ENCODE measurements at places on chromosomes 1 and 21.

- DNase-seq, result no peak
Measured at GRCh38 chr1:25256578-25256965, 9.3 kb upstream of the RSRP1 start.

- no peak for DNase-seq
Measured at GRCh38 chr1:19338323-19338762, 26.2 kb downstream of the SLC66A1 start.

DNA sequence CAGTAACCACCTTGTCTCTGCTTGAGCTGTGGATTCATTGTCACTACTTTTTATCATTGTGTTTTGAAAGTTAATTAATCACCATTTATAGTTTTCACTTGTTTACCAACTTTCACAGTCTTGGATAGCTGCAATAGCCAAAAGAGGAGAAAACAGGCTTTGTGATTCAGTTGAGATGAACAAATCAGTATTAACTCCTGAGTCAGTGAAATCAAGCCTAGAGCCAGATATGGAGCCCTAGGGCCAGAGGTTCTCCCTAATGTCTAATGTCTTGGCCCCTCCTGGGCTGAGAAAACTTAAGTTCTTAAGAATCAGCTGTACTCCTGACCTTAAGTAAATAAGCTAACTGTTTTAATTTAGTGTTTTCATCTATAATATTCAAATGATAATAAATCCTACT is 228.8 kb downstream of the DNM3 start:
- DNase-seq, result no peak

GRCh38 chr1:25727635-25728286 is 72.2 kb upstream of the SELENON start:
- no peak for DNase-seq

DNA sequence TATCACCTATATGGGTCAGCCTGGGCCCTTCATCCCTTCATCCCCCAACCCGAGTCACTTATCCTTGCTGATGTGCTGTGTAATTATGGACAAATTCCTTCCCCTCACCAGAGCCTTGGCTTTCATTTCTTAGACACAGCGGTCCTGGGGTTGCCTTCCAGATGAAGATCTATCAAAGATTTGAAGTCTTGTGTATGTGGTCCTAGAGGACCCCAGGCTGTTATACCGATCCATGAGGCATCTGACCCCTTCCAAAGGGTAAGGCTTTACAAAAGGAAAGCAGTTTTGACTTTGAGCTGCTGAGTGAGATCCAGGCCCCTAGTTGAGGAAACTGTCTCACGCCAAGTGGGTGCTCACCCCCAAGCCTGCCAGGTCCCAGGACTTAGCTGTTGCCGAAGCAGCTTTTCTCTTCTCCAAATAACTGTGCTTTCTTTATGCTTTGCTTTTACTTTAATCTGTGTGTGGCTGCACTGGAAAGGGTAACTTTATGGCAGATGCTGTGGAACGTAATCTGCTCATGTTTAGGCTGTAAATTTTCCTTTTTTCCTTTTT is 37.6 kb downstream of the MAN1C1 start:
- no peak for DNase-seq

GRCh38 chr1:183958958-183959357 is 78.6 kb downstream of the COLGALT2 start:
- DNase-seq, result no peak

DNA sequence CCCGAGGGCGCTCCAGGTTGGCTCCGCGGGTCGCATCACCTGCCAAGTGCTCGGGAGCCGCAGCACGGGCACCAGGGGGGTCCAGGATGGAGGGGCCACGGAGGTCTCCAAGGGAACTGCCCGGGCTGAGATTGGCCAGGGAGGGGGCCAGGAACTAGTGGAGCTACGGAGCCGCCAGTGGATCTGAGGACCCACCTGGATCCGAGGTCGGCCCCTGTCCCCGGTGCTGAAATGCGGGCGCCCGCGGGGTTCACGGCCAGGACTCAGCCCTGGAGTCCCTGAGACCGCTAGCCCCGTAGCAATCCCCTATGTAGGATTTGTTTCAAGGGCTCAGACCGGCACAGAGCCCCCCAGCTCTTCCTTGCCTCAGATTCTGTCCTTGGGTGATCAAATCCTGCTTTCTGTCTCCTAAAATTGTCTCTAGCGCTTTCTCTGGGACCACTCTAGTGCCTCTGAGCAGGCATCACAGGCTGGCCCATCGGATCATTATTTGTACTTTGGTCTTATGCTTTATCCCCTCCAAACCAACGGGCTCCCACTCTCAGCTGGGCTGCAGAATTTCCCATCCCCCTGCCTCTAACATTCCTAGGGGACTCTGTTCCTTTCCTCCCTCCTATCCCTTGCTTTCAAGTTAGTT is 27.3 kb downstream of the KIAA2013 start:
- no peak for DNase-seq

GRCh38 chr1:159983681-159984080 is 29.6 kb upstream of the SLAMF9 start:
- no peak for DNase-seq

DNA sequence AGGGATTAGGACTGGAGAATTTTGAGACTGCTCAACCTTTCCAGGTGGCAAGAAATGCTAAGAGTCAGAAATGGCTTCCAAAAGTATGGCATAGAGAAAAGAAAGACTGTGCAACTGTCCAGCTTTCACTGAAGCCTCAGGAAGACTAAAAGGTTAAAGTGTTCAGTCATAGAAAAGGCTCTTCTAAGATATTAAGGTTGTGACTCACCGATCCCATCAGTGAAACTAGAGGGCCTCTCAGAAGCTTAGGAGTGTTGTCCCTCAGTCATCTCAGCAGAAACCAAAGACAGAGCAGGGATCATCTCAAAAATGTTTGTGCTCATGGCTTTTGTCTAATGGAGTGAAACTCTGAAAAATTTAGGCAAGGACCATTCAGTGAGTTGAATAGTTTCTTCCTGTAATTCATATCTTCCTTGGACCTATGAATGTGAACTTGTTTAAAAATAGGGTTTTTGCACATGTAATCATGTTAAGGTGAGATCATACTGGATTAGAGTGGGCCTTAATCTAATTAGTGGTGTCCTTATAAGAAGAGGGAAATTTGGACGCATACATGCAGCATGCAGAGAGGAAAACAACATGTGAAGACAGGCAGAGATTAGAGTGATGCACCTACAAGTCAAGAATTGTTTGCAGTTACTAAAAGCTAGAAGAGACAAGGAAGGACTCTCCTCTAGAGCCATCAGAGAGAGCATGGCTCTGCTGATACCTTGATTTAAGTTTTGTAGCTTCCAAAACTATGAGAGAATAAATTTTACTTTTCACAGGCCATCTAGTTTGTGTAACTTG is 71.3 kb downstream of the RPE65 start:
- no peak for DNase-seq

DNA sequence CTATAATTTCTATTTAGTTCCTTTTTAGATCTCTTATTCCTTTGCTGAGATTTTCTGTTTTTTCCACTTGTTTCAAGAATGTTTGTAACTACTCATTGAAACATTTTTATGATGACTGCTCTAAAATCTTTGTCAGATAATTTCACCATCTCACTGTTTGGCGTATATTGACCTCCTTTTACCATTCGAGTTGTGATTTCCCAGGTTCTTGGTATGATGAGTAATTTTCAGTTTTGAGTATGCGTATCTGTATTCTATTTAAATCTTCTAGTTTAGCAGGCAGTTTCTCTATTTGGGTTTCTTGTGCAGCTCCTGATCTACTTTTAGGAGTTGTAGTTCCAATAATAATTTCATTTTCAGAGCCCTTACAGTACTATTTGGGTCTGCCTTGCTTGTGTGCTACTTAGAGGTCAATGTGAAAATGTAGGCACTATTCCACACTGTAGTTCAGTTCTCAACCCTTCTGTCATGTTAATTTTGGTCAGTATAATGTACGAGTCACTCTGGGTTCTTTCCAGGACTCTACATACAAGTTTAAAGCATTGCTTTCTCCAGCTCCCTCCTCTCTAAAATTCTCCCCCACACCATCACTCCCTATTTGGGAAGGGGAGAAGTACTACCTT is 115.5 kb downstream of the ACBD6 start:
- DNase-seq, result no peak

DNA sequence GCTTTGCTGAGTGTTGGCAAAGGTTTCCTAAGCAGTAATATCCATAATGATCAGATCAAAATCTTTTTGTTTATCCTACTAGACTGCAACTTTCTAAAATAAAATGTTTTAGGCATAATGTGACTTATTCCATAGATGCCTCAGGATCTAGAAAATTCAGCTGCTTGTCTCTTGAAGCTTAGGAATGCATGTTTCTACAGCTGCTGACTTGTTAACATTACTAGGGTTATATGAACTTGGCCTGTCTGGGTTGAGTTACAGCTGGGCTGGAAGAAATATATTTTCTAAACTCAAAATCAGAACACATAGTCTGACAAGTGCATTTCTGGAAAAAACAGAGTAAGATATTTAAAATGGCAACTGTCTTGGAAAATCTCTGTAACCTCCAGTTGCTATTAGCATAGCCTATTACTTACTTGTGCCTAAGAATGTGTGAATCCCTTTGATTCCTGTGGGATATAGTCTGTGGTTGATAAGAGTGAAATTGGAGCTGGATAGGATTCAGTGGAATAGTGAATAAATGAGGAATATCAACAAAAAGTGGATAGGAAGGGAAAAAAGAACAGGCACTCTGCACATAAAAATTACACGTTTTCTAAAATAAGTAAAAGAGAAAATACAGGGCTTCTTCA is 61.2 kb downstream of the RGS4 start:
- no peak for DNase-seq

- DNase-seq, result no peak
Measured at GRCh38 chr1:220950576-220950975, 71.3 kb downstream of the HLX start.

DNA sequence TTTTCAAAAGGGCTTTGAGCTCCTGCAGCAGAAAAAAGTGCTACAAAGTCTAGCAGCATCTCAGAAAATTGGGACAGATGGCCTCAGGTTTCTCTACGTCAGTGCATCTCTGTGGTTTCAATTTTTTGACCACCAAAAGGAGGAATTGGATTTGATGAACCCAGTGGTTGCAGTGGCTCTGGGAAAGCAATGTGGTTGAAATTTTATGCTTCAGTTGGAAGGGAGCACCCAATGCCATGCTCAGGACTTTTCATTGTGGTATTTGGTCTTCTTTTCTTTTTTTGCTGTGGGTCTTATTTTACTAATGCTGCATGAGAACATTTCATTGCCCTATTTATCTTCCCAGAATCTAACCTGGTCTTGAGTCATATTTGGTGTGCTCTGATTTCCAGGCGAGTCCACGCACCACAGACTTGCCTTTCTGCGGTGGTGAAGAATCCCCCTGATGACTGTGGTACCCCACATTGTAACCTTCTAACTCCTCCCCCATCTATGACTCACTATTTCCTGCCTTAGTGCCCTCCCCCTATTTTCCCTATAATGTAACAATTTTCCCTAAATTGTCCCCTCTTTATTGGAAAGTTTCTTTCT is 56.7 kb downstream of the S1PR1 start:
- DNase-seq, result no peak

DNA sequence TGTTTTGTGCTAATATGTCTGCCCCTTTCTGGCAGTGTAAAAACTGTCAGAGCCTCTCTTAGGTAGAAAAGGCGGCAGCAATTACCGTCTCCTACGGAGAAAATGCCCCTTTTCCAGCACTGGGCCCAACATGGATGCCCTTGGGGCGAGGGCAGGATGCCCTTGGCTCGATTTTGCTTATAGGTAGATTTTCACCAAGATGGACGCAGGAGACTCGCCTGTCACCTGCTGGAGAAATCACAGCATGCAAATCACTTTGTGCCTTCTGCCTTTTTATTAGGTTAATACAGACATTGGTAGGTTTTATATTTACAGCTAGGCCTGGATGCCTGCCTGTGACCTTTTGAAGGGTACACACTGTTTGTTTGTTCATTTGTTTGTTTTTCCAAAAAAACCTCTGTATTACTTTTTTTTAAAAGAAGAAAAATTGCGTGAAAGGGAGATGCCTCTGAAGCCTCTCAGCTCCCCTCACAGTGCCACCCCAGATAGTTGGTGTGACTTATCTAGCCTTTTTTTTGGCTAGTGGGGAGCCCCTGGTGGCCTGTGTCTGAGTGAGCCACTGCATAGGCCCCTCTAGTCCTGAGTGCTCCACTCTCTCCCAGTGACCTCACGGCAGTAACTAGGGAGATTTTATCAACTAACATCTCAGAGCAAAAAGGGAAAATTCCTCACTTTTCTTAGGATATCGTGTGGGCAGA is 2.5 kb downstream of the ATP1B1 start:
- no peak for DNase-seq

DNA sequence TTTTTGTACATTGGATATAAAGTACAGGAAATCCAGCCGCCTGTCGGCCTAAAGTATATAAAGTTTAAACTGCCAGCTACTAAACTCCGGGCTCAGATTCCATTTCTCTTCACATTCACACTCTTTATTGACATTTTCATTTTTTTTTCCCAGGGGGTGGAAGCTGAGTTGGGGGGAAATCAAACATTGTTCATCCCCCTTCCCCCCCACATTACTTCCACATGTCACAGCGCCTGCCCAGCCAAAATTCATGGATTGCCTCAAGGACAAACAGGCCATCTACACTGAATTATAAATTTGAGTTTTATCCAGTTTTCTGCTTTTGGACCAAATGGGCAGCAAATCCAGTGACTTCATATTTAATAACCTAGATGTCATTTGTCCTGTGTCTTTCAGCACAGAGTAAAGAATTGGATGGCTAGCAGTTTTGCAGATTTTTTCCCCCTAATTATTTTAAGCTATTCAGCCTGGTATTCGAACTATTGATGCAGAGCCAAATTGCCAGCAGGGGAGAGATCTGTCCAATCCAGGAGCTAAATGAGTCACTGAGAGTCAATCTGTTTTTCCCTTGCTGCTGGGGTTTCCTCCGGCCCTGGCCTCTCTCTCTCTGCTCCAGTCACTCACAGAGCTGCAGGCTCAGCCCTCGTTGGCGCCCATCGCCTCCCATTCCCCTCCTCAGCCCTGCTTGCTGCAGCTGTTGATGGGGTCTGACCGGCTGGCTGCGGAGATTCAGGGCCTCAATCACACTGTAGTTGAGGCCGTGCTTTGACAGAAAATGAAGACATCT is 98.0 kb downstream of the LMO4 start:
- no peak for DNase-seq

GRCh38 chr1:56491441-56491840 is 87.9 kb downstream of the PLPP3 start:
- no peak for DNase-seq

DNA sequence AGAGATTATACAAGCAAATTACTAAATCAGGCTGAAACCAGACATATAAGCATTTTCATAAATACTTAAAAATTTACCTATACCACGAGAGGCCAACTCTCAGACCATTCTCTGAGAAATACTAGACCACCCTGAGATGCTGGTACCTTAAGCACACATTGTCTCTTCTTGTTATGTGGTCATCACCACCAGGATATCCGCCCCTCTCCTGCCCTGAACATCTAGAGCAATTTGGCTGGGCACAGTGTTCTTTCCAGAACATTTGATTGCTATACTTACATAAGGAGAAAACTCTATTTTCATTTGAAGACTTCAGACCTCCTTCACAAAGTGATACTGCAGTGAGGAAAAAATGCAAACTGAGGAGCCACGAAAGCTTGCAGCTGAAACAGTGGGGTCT is 36.2 kb upstream of the DUSP10 start:
- DNase-seq, result no peak

- no peak for DNase-seq
Measured at GRCh38 chr1:170274131-170274501, 128.4 kb downstream of the NTMT2 start.

Measured in stimulated activated CD8-positive, alpha-beta memory T cell treated with anti-CD3 and anti-CD28 coated beads, Interleukin-7, amount 100 ng/mL, for 24 hours (primary cell).